ENCODE measurements at places on chromosomes 3 and 15.

DNA sequence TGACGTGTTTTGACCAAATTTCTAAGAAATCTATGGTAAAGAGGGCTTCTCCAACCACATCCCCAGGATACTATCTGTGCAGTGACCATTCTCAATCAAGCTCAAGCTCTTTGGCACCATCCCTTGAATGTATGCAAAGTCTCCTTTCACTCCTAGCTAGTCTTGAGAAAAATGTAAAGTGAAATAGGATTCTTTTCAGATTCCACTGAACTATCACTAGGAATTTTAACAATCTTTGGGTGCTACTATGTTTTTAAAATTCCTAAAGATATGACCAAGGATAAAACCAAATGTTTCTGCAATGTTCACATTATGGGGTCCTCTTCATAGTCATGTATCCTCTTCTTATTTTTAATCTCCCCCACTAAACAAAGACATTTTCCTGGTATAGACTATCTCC, 107.8 kb downstream of the TMCO5A start:
- no peaks in the 10 kb centered on the region for H3K36me3 ChIP-seq
- H3K4me3 ChIP-seq, result no peak overlapping the region
- H3K27ac ChIP-seq, result no peak overlapping the region
- peaks cover 17% of the 10 kb centered on the region for H3K27me3 ChIP-seq
- H3K4me1 ChIP-seq, result no peaks in the 10 kb centered on the region
- DNase-seq, result no peak

DNA sequence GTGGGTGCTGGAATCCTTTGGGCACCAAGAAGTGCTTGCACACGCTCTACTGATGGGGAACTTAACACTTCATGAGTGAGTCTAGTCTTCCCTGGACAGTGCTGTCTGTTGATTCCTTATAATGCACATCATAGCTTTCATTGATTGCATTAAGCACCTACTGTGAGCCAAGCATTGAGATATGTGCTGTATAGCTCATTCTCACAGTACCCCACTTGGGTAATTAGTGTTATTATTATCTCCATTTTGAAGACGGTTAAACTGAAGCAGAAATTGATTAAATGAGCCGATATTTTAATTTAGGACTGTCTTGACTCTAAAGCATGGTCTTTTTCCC, 504 bp upstream of the PDHB start:
- H3K36me3 ChIP-seq, result peaks cover 2% of the 10 kb centered on the region
- peaks cover 25% of the 10 kb centered on the region for H3K4me1 ChIP-seq
- DNase-seq, result no peak
- peak overlapping the region; percentile 93 for H3K4me3 ChIP-seq
- peak overlapping the region; percentile 90 for H3K27ac ChIP-seq

GRCh38 chr15:101535170-101535902, 45.8 kb upstream of the PCSK6 start:
- no peak for DNase-seq
- H3K27me3 ChIP-seq, result peaks cover 27% of the 10 kb centered on the region
- no peaks in the 10 kb centered on the region for H3K36me3 ChIP-seq
- no peak overlapping the region for H3K27ac ChIP-seq
- H3K4me3 ChIP-seq, result no peak overlapping the region
- peaks cover 2% of the 10 kb centered on the region for H3K4me1 ChIP-seq

DNA sequence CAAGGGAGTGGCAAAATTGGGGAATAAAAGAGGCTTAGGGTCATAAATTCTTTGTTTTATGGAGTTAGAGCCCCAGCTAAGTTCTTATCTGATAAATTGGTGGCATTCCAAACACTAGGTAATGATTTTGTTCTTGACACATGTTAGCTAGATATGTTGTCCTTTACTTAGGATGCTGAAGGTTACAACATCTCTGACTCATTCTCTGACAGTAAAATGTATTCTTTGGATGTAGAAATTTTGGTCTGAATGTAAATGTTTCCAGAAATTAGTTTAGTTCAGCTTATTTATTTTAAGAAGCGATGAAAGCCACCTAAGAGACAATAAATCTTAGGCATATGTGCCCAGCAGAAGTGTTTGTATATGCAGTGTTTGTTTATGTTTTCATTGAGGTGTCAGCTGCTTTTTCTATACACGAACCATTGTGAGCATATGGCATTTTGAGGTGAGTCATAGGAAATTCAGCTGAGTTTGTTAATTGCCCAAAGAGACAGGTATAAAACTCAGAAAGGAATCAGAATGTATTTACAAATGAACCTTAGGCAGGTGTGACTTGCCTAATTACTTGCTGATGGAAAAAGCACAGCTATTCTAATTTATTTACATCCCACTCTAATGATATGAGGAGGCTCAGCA, 247.7 kb downstream of the AGBL1 start:
- H3K36me3 ChIP-seq, result no peaks in the 10 kb centered on the region
- H3K27ac ChIP-seq, result no peak overlapping the region
- no peak for DNase-seq
- H3K27me3 ChIP-seq, result peaks cover 11% of the 10 kb centered on the region
- H3K4me1 ChIP-seq, result no peaks in the 10 kb centered on the region

GRCh38 chr15:36784717-36785116, 205.3 kb downstream of the CDIN1 start:
- DNase-seq, result no peak
- no peak overlapping the region for H3K4me3 ChIP-seq
- no peak overlapping the region for H3K27ac ChIP-seq
- H3K36me3 ChIP-seq, result peaks cover 3% of the 10 kb centered on the region

DNA sequence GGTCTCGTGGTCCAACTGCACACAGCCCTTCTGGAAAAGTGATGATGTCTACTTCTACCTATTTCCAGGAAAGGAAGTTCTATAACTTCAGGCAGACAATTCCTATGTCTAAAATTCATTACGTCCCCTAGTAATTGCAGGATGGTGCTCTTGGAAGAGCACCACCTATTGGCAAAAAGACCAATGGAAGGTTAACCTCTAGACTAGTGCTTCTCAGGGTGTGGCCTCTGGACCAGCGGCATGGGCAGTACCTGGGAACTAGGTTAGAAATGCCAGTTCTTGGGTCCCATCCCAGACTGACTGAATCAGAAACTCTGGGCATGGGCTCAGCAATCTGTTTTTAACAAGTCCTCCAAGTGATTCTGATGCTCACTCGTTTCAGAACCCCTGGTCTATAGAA, 258.3 kb upstream of the ICE2 start:
- H3K4me3 ChIP-seq, result no peak overlapping the region
- H3K36me3 ChIP-seq, result peaks cover 5% of the 10 kb centered on the region
- peak overlapping the region; percentile 94 for H3K27ac ChIP-seq
- no peak for DNase-seq

DNA sequence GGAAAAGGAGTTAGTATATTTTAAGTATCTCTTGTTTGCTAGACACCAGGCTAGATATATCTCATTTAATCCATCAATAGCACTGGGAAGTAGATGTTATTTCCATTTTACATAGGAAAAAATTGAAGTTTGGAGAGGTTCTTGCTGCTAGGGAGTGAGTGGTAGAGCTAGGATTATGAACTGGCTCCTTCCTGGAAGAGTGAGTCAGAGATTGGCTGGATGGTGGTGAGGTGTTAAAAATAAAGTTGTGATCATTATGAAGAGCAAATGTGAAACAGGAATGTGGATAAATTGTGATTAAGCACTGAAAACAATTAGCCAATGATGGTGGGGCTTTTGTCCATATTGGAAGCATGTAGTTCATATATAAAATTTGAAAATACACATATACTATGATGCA, 234.2 kb downstream of the WNT5A start:
- no peaks in the 10 kb centered on the region for H3K36me3 ChIP-seq
- H3K4me1 ChIP-seq, result no peaks in the 10 kb centered on the region
- H3K27me3 ChIP-seq, result no peaks in the 10 kb centered on the region
- H3K4me3 ChIP-seq, result no peak overlapping the region
- DNase-seq, result no peak
- no peak overlapping the region for H3K27ac ChIP-seq

DNA sequence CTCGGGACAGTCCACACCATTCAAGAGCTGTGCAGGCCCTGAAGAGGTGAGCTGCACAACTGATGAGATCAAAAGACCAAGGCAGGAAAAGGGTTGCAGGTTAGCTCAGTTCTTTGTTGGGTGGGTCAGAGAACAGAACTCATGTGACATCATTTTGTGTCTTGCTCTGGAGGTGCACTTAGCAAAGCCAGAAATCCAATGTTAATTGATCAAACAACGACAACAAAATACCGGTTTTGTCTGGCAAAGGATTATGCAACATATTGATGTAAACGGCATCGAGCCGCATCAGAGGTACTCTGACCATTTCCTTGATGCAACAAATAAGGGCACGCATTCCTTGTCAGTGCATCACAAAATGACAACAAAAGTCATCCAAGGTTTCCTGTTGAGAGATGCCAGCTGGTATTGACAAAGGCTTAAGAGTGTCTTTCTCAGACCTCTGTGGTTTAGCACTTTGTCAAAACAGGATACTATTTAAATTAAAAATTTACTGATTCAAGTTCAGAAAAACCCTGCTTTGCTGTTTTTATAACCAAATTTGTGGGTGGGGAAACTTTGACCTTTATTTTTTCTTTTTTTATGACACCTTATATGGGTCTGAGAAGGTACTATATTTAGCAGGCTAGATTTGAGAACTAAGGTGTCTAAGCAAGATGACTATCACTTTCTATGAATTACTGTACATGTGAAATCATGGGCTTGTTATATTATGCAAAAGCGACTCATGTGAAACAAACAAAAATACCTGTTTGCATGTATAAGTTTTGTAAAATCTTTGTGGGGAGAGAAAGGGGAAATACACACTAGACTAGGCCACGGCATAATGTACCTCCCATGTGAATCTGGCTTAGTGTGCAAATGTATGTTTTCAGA, 496.1 kb downstream of the FOXP1 start:
- no peaks in the 10 kb centered on the region for H3K36me3 ChIP-seq
- H3K4me3 ChIP-seq, result peak overlapping the region; percentile 49
- H3K27me3 ChIP-seq, result no peaks in the 10 kb centered on the region
- peak overlapping the region; percentile 86 for H3K27ac ChIP-seq

- peaks cover 30% of the 10 kb centered on the region for H3K4me1 ChIP-seq
- H3K4me3 ChIP-seq, result peak within 1 kb of the TSS; percentile 98
- peak within 1 kb of the TSS; percentile 95 for H3K27ac ChIP-seq
- H3K36me3 ChIP-seq, result no peaks in the 10 kb centered on the region
Observed at GRCh38 chr3:122577409-122578031, at the start of gene PARP15. TSS of gene PARP15 (plus strand) at chr3:122577650. CDS start at chr3:122577668, 18 bp downstream.

DNA sequence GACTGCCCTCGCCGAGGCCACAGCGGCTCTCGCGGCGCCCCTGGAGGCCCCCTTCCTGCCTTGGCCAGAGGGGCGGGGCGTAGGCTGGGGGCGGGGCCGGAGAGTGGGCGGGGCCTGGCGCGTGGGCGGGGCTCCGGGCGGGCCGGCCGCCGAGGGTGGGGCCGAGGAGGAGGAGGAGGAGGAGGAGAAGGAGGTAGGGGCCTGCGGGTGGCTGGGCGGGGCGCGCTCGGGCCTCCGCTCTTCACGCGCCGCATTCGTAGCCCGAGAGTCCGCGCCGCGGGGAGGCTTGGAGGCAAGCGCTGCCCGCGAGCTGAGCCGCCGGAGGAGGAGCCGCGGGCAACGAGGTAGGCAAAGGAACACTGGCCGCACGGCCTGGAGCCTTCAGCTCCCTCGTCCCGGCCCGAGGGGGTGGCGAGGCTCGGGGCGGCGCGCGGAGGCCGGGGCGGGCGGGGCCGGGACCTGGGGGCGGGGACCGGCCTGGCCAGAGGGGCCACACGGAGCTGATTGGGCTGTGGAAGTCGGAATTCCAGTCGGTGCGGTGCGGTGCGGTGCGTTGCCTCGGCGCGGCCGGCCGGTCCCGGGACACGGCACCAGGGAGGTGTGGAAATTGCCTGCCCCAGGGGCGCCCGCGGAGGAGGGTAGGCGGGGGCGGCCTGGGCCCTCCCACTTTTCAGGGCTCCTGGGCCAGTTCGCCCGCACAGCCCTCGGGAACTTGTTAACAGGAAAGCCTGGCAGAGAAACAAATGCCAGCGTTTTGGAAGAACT, at the start of gene PPP2R3A:
TSS of gene PPP2R3A (plus strand) at position 223 of the 765 bp plus-strand sequence. CDS start 35,771 bp downstream, outside the sequence.
- no peaks in the 10 kb centered on the region for H3K4me1 ChIP-seq
- H3K27ac ChIP-seq, result no peak within 1 kb of the TSS
- peak; percentile 38 for DNase-seq
- no peaks in the 10 kb centered on the region for H3K36me3 ChIP-seq
- peaks cover 29% of the 10 kb centered on the region for H3K27me3 ChIP-seq

DNA sequence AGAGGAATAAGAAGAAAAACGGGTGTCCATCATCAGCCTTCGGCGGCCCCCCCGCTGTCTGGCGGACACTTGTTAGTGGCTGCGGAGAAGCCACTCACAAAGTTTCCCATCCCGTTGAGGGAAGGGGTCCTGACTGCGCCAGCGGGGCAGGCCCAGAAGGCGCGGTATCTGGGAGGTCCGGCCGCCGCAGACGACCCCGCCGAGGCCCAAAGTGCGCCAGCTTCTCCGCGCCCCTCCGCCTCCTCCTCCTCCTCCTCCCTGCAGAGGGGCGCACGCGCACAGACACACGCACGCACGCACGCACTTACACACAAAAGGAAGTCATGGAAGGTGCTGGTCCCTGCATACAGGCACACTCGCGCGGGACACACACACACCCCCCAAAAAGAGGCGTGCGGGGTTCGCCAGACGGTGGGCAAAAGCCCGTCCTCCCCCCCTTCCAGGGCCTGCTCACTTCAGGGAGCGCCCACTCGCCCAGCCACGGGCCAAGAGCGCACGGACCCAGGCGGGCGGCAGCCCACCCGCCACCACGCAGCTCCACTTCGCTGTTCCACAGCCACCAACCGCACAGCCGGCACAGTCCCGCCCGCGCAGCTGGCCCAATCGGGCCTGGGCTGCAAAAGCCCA, 18.0 kb downstream of the ZNF148 start:
- peak overlapping the region; percentile 84 for H3K4me3 ChIP-seq
- peaks cover 9% of the 10 kb centered on the region for H3K36me3 ChIP-seq
- peak overlapping the region; percentile 84 for H3K27ac ChIP-seq
- no peak for DNase-seq

GRCh38 chr3:127456471-127457093, 134.0 kb downstream of the TPRA1 start:
- no peak overlapping the region for H3K4me3 ChIP-seq
- DNase-seq, result no peak

- no peaks in the 10 kb centered on the region for H3K27me3 ChIP-seq
- H3K36me3 ChIP-seq, result no peaks in the 10 kb centered on the region
- no peak for DNase-seq
- peaks cover 2% of the 10 kb centered on the region for H3K4me1 ChIP-seq
Observed at GRCh38 chr3:181855825-181856224, 144.1 kb downstream of the SOX2 start.

GRCh38 chr3:159821110-159821509, 167.5 kb upstream of the IL12A start:
- H3K36me3 ChIP-seq, result no peaks in the 10 kb centered on the region
- H3K27ac ChIP-seq, result no peak overlapping the region
- H3K27me3 ChIP-seq, result peaks cover 27% of the 10 kb centered on the region
- no peaks in the 10 kb centered on the region for H3K4me1 ChIP-seq

DNA sequence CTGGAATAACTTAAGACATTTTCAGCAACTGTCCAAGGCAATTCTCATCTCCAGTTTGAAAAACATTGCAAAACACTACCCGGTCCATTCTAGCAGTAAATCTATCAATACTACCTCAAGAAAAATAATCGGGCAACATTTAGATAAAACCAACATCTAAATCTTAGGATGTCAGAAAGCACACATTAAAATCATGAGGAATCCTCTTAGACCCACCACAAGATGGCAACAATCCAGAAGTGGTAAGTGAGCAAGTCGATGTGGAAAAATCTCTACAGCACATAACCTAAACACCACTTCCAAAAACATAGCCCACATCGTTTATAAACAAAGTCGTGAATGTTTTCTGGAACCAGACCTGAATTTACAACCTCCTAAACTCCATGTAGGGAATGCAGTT, 5.7 kb downstream of the PLCH1 start:
- H3K36me3 ChIP-seq, result no peaks in the 10 kb centered on the region
- H3K27me3 ChIP-seq, result peaks cover 51% of the 10 kb centered on the region
- no peak overlapping the region for H3K27ac ChIP-seq

GRCh38 chr15:75446151-75446550, 5.3 kb downstream of the SIN3A start:
- H3K27me3 ChIP-seq, result no peaks in the 10 kb centered on the region
- peak overlapping the region; percentile 71 for H3K4me3 ChIP-seq
- peak overlapping the region; percentile 37 for H3K27ac ChIP-seq
